T-cell (primary cell): ENCODE measurements at places on chromosomes 13 and 19.

DNA sequence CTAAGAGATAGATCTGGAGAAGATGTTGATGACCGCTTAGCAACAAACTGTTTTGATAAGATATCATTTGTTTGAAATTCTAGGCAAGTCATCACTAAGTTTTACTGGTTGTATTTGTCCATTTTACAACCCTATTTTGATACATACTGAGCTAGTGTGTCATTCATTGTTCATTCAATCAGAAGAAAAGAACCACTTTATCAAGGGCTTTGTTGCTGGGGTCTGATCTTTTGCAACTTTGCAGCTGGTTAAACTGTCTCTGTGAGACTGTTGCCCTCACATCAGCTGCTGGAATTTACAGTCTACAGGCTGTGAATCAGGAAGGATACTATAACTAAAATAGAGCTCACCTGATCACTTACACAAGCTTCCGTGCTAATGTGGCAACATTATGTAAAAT, 290.5 kb downstream of the RFC3 start:
- H3K4me1 ChIP-seq: no peaks in the 10 kb centered on the region
- H3K4me3 ChIP-seq: no peak overlapping the region
- H3K27ac ChIP-seq: no peak overlapping the region
- H3K27me3 ChIP-seq: no peaks in the 10 kb centered on the region
- DNase-seq: no peak

GRCh38 chr13:48477191-48477855, 55.6 kb downstream of the RCBTB2 start:
- no peaks in the 10 kb centered on the region for H3K36me3 ChIP-seq
- no peaks in the 10 kb centered on the region for H3K27me3 ChIP-seq
- no peak overlapping the region for H3K27ac ChIP-seq
- H3K4me3 ChIP-seq: no peak overlapping the region

DNA sequence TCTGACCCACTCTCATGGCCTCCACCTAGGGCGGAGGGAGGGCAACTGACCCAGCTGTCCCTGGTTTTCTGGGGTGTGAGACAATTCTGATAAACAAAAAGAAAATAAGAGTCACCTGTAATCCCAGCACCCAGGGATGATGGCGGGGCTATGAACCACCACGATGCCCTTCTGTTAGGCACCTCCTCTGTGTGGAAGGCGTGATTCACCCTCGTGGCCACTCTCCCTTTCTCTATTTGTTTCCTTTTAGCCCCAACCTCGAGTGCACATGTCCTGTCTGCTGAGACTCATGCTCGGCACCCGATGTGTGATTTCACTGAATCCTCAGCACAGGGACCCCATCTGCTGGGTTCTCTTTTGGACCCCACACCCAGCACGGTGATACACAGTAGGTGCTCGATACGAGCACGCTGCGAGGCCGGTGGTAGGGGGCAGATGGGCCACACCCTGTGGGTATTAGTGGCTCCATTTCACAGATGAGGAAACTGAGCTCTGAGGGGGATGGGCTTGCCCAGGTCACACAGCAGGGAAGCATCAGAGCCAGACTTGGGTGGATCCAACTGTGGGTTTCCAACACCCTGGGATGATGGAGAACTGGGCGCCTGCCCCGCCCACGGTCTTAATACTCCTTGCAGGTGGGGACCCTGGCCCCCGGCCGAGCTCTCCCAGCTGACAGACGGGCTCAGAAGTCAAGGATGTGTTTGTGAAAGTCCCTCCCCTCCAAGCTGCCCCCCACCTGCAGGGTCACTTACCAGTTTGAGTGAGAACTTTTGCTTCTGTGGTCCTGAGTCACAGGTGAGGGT, 24.9 kb downstream of the VRK3 start:
- no peak for DNase-seq
- H3K4me3 ChIP-seq: no peak overlapping the region
- H3K27me3 ChIP-seq: no peaks in the 10 kb centered on the region
- no peaks in the 10 kb centered on the region for H3K4me1 ChIP-seq
- peaks cover 40% of the 10 kb centered on the region for H3K36me3 ChIP-seq

DNA sequence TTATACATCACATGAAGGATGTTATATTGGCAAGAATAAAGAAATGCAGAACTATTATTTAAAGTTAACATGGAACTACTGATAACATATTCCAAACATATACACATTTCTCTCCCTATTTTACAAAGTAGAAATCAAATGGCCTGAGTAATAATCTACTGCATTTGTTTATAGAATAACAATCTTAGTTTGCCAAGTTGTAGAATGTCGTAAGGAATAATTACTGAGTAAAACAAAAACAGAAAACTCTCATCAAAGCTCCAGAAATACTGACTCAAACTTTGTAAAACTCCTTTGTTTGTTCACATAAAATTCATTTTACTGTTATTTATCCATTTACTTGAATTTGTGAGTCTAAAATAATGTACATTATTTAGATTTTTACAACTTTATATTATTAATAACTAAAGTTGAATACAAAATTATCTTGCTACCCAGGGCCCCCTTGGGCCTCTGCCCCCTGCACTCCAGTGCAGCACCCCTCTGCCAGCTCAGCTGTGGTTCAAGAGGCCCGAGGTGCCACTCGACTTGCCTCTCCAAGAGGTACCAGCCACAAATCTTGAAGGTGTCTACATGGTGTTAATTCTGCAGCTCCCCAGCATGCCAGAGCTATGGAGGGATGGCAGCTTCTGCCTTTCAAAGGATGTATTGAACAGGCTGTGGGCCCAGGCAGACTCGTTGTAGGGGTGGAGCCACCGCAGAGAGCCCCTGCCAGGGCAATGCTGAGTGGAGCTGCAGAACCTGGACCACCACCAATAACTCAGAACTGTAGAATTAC, 2819.7 kb downstream of the PCDH9 start:
- no peak overlapping the region for H3K27ac ChIP-seq
- H3K4me3 ChIP-seq: no peak overlapping the region
- no peaks in the 10 kb centered on the region for H3K27me3 ChIP-seq
- H3K4me1 ChIP-seq: no peaks in the 10 kb centered on the region

GRCh38 chr13:107034236-107034872, 466.4 kb upstream of the ARGLU1 start:
- no peaks in the 10 kb centered on the region for H3K27me3 ChIP-seq
- no peak overlapping the region for H3K4me3 ChIP-seq
- H3K27ac ChIP-seq: no peak overlapping the region
- DNase-seq: no peak
- H3K36me3 ChIP-seq: no peaks in the 10 kb centered on the region

GRCh38 chr19:53131727-53132126, 983 bp downstream of the ZNF415 start:
- peak overlapping the region; percentile 67 for H3K4me3 ChIP-seq
- H3K4me1 ChIP-seq: peaks cover 10% of the 10 kb centered on the region
- no peak for DNase-seq
- H3K36me3 ChIP-seq: no peaks in the 10 kb centered on the region
- peaks cover 15% of the 10 kb centered on the region for H3K27me3 ChIP-seq

DNA sequence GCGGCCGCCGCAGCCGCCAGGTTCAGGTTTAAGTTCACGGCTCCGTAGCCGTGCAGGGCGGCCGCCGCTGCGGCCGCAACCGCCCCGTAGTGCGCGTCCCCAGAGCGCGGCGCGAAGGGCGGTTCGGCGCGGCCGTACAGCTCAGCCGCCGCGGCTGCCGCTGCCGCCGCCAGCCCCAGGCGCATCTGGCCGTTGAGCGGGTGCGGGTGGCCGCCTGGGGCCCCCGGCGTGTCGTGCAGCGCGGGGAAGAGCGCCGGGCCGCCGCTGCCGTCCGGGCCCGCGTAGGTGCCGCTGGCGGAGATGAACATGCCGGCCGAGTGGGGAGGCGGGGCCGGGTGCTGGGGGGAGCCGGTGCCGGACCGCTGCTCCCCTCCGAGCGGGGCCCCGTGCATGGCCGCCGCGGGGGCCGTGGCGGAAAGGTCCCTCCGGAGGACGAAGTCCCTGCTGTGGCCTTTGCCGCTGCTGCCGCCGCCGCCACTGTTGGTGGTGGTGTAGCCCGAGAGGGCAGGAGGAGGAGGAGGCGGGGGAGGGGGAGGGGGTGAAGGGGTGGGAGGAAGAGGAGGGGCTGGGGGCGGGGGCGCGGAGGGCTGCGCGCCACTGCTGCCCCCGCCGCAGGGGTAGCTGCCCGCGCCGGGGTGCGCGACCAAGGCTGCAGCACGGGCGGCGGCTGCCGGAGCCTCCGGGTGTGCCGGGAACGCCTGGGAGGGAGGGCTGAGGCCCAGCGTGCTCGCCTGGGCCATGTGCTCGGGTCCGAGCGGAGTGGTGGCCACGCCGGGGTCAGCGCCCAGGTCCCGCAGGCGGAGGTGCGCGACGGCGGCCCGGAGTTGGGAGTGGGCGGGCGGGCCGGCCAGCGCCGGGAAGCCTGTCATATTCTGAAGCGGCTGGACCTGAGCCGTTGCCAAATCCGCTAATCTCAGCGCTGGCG, 654 bp downstream of the ZIC5 start:
- no peaks in the 10 kb centered on the region for H3K36me3 ChIP-seq
- H3K27ac ChIP-seq: no peak overlapping the region
- DNase-seq: no peak
- H3K4me1 ChIP-seq: peaks cover 34% of the 10 kb centered on the region
- H3K4me3 ChIP-seq: peak overlapping the region; percentile 69

GRCh38 chr13:95679722-95680121, 2.8 kb downstream of the DNAJC3 start:
- no peak for DNase-seq
- H3K4me1 ChIP-seq: peaks cover 11% of the 10 kb centered on the region
- no peak overlapping the region for H3K27ac ChIP-seq
- H3K4me3 ChIP-seq: no peak overlapping the region
- no peaks in the 10 kb centered on the region for H3K27me3 ChIP-seq
- H3K36me3 ChIP-seq: no peaks in the 10 kb centered on the region

- DNase-seq: no peak
- H3K27ac ChIP-seq: no peak overlapping the region
- H3K36me3 ChIP-seq: no peaks in the 10 kb centered on the region
- H3K27me3 ChIP-seq: no peaks in the 10 kb centered on the region
Observed at GRCh38 chr19:37333457-37333856, 37.4 kb upstream of the ZNF527 start.

- no peak for DNase-seq
- H3K4me3 ChIP-seq: no peak overlapping the region
- no peak overlapping the region for H3K27ac ChIP-seq
- H3K27me3 ChIP-seq: no peaks in the 10 kb centered on the region
- no peaks in the 10 kb centered on the region for H3K36me3 ChIP-seq
- H3K4me1 ChIP-seq: no peaks in the 10 kb centered on the region
Observed at GRCh38 chr13:30401347-30401746, 20.9 kb upstream of the UBE2L5 start.

- H3K27me3 ChIP-seq: no peaks in the 10 kb centered on the region
- DNase-seq: no peak
- no peak overlapping the region for H3K4me3 ChIP-seq
- no peaks in the 10 kb centered on the region for H3K36me3 ChIP-seq
- H3K27ac ChIP-seq: no peak overlapping the region
- no peaks in the 10 kb centered on the region for H3K4me1 ChIP-seq
Observed at GRCh38 chr13:84607261-84608013, 725.2 kb upstream of the SLITRK1 start.

DNA sequence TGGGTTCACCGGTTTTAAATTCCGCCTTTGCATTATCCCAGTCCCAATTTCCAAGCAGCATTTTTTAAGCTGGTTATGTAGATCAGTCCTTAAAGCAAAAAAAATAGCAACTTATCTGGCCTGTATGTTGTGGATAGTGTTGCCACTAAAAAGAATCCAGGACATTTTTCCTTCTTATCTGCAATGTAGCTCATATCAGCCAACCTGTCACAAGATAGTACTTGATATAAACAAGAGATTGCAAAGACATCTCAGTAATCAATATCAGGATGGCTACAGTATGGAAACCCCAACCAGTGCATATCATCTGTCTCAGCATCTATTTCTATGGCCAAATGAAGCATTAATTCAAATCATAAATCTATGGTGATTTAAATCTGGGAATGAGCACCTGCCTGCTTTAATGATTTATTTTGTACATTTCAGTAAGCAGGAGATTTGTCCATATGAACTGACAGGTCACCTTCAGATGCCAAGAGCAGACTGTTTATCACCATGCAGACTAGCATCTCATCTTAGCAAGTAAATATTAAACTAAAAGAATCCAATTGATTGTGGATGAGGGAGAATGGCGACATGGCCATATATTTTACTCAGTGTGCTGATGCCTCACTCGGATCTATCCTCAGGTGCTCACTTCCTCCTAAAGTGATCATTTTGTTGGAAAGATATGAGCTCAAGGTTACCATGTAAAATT, 240.4 kb downstream of the DACH1 start:
- no peak for DNase-seq
- H3K27ac ChIP-seq: no peak overlapping the region
- no peak overlapping the region for H3K4me3 ChIP-seq
- H3K36me3 ChIP-seq: no peaks in the 10 kb centered on the region

- no peaks in the 10 kb centered on the region for H3K27me3 ChIP-seq
- H3K4me3 ChIP-seq: no peak overlapping the region
- no peak for DNase-seq
- no peak overlapping the region for H3K27ac ChIP-seq
Observed at GRCh38 chr13:35984776-35985453, 146.3 kb downstream of the DCLK1 start.

- H3K36me3 ChIP-seq: no peaks in the 10 kb centered on the region
- DNase-seq: no peak
- peaks cover 31% of the 10 kb centered on the region for H3K4me1 ChIP-seq
- no peaks in the 10 kb centered on the region for H3K27me3 ChIP-seq
Observed at GRCh38 chr19:33376423-33376822, 2.9 kb downstream of the CEBPG start.

GRCh38 chr19:55809381-55810058, 22.3 kb downstream of the NLRP11 start:
- no peaks in the 10 kb centered on the region for H3K36me3 ChIP-seq
- no peaks in the 10 kb centered on the region for H3K27me3 ChIP-seq
- no peak overlapping the region for H3K27ac ChIP-seq
- no peak for DNase-seq
- no peak overlapping the region for H3K4me3 ChIP-seq

DNA sequence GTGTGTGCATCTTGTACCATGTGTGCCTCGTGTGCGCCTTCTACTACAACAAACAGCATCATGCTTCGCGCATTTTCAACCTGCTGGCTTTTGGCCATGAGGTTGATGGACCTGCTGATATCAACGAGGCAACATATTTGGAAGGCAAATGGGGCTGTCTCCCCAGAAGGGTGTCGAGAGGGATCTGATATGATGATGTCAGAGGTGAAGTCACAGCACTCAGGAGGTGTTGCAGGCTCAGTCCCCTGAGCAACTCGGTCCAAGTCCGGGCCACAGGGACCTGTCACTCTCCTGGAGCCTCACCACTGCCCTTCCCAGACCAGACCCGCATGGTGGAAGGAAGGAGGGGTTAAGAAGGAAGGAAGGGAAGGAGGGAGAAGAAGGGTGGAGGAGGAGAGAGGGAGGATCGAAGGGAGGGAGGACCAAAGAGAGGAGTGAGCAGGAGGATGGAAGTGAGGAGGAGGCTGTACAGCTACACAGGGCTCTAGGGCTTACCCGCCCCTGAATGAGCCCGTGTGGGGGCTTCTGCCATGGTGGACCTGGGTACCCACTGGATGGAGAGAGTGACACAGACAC, 6.7 kb upstream of the C13orf46 start:
- peaks cover 3% of the 10 kb centered on the region for H3K4me1 ChIP-seq
- H3K27me3 ChIP-seq: no peaks in the 10 kb centered on the region
- peaks cover 69% of the 10 kb centered on the region for H3K36me3 ChIP-seq
- no peak overlapping the region for H3K4me3 ChIP-seq
- H3K27ac ChIP-seq: no peak overlapping the region

- H3K4me1 ChIP-seq: peaks cover 4% of the 10 kb centered on the region
- H3K27me3 ChIP-seq: no peaks in the 10 kb centered on the region
- peaks cover 33% of the 10 kb centered on the region for H3K36me3 ChIP-seq
- H3K4me3 ChIP-seq: no peak overlapping the region
- no peak for DNase-seq
Observed at GRCh38 chr19:46726551-46726950, 9.6 kb upstream of the PRKD2 start.
